ENCODE measurements at places on chromosomes 2 and 18.

GRCh38 chr2:98778741-98779483 lies 48.0 kb upstream of the MGAT4A start:
- DNase-seq, result no peak

- DNase-seq, result no peak
Measured at GRCh38 chr2:62084801-62085200, 111.1 kb upstream of the B3GNT2 start.

DNA sequence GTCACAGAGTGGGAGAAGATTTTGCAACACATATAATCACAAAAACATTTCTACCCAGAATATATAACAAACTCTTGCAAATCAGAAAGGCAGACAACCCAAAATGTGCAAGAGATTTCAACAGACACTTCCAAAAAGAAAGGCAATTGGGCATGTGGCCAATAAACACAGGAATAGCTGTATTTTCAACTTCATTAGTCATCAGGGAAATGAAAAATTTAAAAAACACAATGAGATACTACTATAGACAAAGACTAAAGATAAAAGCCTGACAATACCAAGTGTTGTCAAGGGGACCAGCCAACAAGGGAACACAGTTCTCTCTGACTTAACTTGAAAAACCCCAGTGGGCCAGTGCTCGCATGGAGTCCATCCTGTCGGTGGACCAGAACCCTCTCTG lies 40.5 kb downstream of the MTHFD2 start:
- no peak for DNase-seq

DNA sequence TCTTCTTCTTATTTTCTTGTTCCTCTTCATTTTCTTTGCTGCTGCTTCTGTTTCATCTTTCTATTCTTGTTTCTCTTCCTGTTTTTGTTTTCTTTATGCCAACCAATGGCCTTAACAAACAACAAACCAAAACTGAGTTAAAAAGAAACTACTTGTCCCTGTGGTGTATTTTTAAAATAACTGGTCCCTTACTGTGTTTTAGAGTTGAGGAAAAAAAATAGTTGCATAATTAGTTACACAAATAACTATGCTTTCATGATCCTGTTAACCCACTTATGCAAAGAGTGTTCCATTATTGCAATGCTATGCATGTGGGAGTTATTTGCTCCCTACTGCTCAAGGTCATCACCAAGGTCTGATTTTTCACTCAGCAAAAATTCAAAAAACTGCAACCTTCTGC lies 39.5 kb upstream of the IMP4 start:
- no peak for DNase-seq

DNA sequence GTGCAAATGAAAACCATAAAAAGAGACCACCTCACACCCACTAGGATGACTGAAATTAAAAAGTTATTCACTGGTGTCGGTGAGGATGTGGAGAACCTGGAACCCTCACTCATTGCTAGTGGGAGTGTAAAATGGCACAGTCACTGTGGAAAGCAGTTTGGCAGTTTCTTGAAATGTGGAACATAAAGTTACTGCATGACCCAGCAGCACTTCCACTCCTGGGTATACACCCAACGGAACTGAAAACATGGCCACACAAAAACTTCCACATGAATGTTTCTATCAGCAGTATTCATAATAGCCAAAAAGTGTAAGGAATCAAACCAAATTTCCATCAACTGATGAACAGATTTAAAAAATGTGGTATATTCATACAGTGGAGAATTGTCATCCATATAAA lies 65.1 kb upstream of the SLC66A3 start:
- DNase-seq, result no peak

DNA sequence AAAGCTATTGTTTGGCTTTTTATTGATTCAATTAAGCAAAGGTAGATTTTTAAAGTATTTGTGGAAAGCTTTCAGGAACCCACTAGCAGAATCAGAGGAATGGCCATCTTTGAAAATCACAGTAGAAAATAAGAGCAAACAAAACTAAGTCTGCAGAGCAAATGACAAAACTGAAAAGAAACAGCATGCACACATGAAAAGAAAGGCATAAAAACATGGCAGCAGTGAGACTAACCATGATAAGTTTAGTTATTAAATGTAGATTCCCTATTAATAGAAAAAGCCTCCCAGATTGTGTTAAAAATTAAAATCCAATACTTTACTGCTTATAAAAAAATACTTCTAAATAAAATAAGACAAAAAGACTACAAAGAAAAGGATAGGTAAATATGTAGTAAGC lies 9.1 kb upstream of the TLK1 start:
- DNase-seq, result no peak

GRCh38 chr18:13256444-13257305 lies 38.1 kb downstream of the LDLRAD4 start:
- DNase-seq, result no peak

DNA sequence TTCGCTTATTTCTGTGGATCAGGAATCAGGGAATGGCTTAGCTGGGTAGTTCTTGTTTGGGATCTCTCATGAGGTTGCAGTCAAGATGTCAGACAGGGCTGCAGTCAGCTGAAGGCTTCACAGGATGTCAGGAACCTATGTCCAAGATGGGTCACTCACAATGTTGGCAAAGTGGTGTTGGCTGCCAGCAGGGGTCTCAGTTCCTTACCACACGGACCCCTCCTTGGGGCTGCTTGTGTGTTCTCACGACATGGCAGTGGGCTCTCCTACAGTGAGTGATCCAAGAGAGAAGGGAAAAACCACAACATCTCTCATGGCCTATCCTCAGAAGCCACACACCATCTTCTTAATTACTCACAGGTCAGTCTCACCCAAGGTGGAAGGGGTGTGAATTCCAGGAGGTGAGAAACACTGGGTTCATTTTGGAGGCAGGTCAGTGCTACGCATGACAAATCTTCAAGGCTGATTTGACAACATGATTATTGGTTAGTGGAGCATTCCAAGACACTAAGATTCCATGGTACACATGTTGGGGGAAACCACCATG lies 1.3 kb upstream of the ANTXR1 start:
- no peak for DNase-seq

GRCh38 chr2:10678225-10678624 lies 11.6 kb downstream of the NOL10 start:
- DNase-seq, result no peak

GRCh38 chr2:174788291-174788929 lies 24.1 kb upstream of the CHRNA1 start:
- DNase-seq, result no peak

DNA sequence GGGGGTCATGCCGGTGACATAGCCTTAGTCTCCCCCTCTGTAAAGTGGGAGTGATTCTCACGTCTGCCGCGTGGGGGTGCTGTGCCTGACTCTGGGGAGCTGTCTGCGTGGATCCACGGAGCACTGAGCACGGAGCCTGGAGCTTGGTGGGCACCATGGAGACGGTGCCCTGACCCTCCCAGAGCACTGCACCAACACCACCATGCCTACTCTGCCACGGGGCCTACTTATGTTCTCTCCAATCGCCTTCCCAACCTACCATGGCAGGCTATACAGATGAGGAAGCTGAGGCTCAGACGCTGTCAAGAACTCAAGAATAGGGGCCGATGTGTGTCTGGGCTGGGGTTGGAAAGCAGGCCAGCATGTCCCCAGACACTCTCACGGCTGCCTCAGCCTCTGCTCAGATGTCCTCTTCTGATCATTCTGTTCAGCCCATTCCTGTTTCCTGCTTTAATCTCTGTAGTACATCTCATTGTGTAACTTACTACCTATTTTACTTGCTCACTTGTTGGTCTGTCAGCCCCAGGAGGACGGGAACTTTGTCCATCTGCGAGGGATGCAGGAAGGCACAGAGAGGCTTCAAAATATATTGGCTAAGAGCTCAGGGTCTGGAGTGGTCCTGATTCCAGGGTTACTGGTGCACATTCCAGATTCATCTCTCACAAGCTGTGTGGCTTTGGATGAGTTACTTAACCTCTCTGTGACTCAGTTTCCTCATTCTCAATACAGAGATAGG lies 168.1 kb upstream of the HS6ST1 start:
- no peak for DNase-seq

GRCh38 chr2:120103723-120104467 lies 91.0 kb downstream of the EPB41L5 start:
- no peak for DNase-seq

- DNase-seq, result no peak
Measured at GRCh38 chr2:18626256-18626668, 36.9 kb upstream of the NT5C1B start.

GRCh38 chr18:11175266-11175979 lies 26.1 kb upstream of the PIEZO2 start:
- no peak for DNase-seq

DNA sequence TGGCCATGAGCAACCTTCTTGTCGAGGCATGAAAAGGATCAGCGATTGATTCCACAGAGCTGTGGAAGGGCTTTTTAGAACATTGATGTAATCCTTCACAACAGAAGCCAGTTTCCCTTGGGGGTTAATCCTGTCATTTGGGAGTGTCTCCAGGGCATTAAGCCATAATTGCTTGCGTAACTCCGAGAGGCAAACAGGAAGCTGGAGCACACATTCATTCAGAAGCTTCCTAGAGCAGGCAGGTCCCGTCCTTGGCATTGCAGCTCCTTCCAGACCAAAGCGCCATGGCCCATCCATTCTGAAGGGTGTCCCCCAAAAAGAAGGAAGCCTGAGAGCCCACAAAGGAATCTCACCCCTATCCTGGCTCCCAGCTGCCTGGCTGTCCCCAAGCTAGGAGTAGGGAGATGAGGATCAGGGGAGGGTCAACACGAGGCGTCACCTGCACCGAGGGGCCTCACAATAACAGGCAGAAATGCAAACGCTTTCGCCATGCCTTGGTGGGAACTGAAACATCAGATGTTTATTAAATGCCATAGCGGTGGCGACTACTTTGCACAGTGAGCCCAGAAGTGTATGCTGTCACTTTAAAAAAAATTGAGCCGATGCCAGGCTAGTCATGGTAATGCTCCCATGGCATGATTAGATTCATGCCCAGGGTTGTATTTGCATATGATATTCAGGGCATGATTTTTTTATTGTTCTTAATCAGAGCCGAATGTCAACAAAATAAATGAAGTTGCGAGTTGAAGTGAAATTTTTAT lies 339.4 kb downstream of the BCL11A start:
- DNase-seq, result no peak

- DNase-seq, result no peak
Measured at GRCh38 chr2:69062307-69062962, 49.5 kb downstream of the ANTXR1 start.

DNA sequence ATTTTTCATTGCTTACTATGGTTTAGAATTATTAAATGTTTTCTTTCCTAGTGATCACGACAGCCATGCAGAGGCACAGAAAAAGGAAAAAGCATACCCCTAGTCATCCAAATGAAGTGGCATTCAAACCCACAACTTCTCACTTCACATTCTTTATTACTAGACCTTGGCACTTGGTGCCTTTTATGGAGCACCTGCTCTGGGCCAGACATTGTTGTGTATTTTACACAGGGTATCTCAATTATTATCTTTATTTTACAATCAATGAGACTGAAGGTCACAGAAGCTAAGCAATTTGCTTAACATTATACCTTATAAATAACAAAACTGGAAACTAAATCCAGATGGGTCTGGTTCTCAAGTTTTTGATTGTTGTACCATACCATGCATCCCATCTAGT lies 235.3 kb downstream of the LRATD1 start:
- DNase-seq, result no peak

GRCh38 chr2:209458008-209458979 lies 34.4 kb downstream of the MAP2 start:
- no peak for DNase-seq

DNA sequence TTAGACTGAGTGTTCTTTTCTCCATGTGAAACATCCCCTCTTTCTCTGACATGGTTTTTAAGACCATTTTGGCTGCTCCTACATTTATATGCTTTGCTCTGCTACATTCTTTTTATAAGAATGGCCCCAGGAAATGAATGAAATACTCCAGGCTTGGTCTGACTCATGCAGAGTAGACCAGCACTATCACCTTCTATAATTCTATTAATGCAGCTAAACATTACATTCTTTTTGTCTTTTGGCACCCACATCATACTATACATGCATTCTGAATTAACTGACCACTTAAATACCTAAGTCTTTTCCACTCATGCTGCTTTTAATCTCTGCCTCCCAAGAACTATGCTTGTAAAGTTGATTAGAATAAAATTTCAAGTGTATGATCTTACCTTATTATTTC lies 94.1 kb downstream of the AAK1 start:
- DNase-seq, result no peak

- no peak for DNase-seq
Measured at GRCh38 chr2:176385838-176386237, 116.6 kb downstream of the MTX2 start.

DNA sequence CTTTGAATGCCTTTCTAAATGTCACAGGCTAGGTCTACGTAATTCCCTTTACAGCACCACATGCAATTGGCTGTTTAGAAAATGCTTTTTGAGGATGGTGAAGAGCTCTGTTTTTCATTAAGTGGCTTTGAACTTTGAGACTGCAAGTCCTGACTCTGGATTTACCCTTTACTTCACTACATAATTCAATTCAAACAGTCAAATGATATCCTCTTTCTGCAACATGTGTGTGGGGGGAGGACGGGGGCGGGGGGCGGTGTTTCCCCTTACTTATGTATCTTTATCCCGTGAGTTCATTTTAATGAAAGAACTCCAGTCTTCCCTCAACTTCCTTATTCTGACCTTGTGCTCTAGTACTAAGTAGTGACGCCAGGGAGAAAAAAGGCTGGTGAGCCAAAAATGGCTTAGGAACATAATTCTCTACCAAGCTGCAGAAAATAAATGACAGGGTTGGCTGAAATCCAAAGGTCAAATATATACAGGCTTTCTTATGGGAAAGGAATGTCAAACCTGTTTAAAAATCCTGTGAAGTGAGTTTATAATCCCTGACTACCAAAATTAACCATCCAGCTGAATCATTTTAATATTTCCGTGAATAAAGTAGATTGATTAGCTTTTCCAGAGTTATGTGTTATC lies 119.6 kb downstream of the SLC8A1 start:
- DNase-seq, result peak; percentile 76

GRCh38 chr2:20595439-20596192 lies 55.3 kb downstream of the HS1BP3 start:
- DNase-seq, result no peak

GRCh38 chr2:8003462-8004075 lies 678.3 kb upstream of the ID2 start:
- peak; percentile 33 for DNase-seq

DNA sequence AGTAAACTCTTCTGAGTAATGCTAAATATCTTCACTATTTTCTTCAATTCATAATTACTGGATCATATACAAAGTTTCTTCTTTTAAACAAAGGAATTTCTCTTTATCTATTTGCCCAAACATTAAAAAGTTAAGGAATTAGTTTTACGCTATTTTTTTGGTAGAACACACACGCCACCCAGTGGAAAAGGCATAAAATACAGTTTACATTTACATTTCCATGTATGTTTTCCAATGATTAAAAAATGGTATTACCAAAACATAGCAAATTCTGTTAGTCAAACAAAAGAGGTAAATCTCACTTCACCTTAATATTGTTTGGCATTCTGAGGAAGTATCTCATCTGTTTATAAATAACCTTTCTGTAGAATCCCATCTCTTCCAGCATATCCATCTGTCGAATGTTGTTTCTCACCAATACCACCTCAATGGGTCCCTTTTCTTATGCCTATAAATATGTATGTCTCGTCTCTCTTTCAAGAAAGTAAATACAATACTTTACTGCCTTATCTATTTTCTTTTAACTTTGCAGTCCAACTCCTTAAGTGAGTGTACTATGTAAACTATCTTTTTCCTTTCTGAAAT lies 7.2 kb downstream of the BOLL start:
- DNase-seq, result no peak

- no peak for DNase-seq
Measured at GRCh38 chr2:134139611-134140010, 114.3 kb upstream of the MGAT5 start.

Measured in left renal pelvis (tissue), 4 donors.